Cardiac septum (tissue), 1 donor: ENCODE measurements at places on chromosomes 1 and 21.

GRCh38 chr1:234768569-234769283 is 158.7 kb upstream of the IRF2BP2 start:
- DNase-seq, result no peak

DNA sequence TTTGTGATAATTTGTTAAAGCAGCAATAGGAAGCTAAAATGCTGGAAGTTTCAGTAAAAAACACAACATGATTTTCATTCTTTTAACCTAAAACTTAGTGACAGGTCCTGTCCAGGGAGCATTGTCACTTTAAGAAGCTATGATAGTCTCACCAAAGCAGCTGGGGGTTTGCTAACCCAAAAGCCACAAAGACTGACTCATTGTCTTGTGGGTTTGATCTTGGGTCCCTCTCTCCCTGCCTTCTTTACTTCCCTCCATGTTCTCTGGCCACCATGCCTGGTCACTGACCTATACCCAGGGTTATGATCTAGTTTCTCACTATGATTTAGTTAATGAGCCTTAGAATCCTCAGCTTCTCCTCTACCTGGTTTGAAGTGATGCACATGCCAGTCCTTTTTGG is 213.5 kb upstream of the PTGFR start:
- no peak for DNase-seq

DNA sequence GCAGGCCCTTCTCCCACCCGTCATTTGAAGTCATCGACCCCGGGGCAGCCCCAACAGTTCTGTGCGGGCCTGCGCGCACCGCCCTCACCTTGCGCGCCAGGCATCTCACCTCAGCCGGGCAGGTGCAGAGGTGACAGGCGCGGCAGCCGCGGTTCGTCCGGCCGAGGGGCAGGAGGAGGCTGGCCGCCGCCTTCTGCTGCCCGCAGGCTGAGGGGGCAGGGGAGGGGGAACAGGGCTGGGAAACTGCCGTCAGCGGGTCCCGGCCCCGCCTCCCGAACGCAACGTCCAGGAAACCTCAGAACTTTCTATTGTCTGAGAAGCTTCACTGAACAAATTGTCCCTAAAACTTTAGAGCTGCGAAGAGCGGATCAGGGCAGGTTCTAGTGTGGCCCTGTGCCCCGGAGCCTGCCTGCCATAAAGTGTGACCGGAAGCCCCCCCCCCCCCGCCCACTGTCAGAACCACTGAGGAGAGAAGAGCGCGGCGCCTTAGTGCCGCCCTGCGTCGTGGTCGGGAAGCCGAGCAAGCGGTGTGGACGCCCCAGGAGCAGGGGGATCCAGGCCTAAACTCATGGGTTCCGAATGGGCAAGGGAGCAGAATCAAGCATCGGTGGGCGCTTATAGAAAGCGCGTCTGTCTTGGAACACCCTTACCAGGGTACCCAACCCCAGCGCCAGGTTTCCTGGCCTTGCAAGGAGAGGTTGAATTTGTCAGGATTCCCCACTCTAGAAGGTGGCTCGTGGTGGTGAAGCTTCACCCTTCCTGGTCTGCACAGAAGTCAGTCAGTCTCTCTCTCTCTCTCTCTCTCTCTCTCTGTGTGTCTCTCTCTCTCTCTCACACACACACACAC is 13.3 kb upstream of the TBX15 start:
- no peak for DNase-seq

DNA sequence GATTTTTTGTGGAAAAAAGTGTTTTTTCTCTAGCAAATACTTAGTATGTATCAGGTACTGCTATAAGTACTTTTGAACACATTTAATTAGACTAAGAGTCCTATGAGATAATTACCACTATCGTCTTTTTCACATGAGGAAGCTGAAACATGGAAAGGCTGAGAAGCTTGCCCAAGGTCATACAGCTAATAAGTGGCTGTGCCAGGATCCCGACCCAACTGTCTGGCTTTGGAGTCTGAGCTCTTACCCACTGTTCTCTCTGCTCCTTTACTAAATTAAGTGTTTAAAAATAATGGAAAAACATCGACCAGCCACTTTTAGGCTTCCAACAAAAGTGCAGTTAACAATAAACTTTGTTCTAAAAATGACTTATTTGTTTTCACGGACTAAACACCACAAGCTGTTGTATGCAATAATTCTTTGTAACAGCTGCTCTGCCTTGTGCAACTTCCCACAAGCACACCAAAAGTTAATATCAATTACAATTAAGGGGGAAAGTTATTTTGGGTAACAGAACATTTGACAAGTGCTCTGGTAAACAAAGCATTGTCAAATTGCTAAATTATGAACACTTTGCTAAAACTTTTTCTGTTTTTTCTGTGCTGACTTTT is 75.7 kb downstream of the CRB1 start:
- no peak for DNase-seq

DNA sequence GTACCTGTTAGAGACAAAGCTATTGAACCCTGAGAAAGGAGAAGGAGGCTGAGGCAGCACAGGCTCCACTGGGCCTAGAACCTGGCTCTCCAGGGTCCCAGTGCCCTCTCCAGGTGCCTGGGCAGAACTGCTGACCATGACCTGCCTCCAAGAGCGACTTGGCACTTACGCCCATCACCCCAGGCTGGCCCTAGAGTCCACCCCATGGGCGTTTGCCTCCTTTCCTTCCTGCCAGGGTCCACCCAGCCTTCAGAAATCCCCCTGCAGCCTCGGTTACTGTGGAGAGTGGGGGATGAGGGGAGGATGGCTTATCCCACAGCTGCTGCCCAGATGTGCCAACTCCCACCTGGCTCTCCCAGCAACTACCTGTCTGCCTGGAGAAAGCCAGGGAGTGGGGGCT is 14.7 kb upstream of the C1QA start:
- no peak for DNase-seq

DNA sequence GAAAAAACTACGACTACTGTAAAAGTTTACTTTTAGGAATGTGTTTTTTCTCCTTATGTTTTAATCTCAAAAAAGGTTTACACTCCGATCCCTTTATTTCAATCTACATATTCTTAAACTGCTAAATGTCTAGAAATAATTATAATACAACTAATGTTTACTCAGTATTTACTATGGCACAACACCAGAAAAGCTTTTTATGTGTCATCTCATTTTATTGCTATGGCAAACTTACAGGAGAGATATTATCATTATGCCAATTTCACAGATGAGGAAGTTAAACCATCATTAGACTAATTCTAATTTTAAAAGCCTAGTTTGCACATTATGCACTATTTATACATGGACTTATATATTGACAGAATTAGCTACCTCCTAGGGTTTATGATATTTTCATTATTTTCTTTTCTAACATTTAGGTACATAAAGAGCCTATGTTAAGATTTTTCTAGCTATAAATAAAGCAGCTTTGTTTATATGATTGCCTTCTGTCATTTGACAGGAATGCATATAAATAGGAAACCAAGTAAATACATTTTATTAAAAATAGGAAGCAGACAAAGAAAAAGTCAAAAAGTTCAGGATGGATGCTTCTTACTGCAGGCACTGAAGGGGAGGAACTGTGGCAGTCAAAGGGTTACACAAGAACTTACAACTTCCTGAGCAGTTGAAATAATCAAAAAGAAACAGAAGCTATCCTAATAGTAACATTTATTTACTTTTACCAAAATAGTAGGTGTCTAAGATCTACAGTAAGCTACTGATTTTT is 442.4 kb downstream of the LTN1 start:
- DNase-seq, result no peak

- DNase-seq, result no peak
Measured at GRCh38 chr1:24424207-24424606, 8.6 kb downstream of the NIPAL3 start.

DNA sequence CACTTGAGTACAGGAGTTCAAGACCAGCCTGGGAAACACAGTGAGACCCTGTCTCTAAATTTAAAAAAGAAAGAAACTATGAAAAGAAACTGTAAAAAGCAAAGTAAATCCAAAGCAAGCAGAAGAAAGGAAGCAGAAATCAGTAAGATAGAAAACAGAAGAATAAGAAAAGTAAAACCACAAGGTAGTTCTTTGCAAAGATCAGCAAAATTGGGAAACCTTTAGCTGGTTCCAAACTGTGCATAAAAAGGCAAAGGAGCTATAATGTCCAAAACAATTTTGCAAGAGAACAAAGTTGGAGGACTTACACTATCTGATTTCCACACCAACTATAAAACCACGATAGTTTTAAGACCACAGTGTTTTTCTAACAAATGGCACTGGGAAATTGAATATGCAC is 218.8 kb downstream of the RPS6KC1 start:
- DNase-seq, result no peak

DNA sequence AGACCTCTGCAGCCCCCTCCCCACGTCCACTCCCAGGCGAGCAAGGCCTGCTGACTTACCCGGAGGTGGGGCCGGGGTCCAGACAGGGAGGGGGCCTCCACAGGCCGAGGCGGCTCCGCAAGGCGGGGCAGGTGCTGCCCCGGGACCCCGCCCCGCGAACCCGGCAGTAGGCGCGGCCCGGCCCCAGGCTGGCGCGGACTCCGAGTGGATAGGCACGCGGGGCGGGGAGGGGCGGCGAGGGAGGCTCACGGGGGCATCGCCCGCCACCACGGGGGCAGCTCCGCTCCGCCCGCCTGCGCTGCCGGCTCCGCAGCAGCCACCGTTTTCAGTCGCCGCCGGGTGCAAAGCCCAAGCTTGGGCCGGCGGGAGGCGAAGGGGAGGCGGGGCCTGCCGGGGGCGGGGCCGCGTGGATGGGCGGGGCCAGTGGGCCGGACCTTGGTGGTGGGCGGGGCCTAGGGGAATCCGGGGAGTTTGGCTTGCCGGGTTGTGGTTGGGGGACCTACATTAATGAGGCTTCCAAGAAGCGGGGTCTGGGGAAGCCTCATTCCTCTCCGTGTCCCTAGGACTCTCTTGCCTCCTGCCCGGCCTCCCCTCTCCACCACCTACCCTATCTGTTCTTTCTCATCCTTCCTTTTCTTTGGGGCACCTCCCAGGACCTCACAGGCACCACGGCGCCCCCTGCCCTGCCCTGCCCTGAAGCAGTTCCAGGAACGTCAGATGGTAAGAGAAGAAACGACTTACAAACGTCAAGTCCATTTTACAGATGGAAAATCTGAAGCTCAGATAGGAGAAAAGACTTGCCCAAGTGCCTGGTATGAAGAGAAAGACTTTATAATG is at the start of gene RIMS3:
Gene RIMS3, minus strand, starts transcription at position 348 of the 837 bp plus-strand sequence. CDS start 23,757 bp downstream, outside the sequence.
- peak; percentile 93 for DNase-seq

DNA sequence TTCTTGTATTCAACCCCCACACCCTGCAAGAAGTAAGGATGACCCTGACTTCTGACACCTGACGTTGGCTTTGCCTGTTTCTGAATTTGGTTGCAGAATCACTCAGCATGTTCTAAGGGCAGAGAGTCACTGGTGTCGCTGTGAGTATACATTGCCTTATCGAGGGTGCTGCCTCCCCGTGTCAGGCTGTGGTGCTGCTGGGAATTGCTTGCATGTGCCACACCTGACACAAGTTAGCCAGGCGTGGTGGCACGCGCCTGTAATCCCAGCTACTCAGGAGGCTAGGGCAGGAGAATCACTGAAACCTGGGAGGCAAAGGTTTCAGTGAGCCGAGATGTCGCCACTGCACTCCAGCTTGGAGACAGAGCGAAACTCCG is 45.9 kb downstream of the WDR4 start:
- DNase-seq, result no peak

DNA sequence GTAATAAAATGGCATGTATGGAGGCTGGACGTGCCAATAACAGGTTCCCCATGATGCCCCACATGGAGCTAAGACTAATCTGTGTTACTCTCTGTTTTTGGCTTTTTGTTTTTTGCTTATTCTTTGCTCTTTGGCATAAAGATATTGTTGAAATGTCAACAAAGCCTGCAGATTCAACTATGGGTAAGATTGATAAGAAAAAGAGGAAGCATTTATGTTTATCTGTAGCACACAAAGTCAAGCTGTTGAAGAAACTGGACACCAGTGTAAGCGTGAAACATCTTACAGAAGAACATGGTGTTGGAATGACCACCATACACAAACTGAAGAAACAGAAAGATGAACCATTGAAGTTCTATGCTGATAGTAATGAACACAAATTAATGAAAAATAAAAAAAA is 402.7 kb downstream of the LTN1 start:
- no peak for DNase-seq

- no peak for DNase-seq
Measured at GRCh38 chr1:94550800-94551241, 9.3 kb upstream of the F3 start.

DNA sequence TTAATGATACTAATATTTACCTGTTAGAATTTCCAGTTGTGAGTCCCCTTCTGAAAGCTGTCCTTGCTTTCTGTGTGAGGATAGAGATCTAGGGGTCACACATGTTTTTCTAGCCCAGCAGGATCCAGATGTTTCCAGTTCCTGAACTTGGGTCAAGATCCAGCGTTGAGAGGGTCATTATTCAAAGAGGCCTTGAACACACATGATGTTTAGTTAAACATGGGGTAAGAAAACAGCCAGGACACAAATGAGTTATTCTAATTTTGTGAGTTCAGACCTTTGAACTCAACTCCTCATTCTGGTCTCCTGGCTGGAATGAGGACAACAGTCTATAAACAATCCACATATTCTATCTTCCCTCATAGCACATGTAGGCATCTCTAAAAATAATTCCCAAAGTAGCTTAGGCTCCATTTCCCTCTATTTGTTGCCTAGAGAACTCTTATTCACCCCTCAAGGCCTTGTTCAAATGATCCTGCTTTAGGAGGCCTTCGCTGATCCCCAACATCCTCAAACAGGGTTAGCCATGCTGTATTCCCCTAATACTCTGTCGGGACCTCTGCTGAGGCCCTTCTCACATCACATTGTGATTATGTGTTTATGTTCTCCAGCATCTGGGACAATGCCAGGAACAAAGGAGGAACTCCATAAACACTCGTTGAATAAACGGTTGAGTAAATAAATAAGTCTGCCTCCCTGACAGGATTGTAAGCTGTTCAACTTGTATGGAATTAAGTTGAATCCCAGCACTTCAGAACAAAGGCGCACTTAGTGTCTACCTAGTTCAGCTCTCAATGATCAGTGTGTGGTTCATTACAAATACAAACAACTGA is 15.0 kb upstream of the KCNN3 start:
- DNase-seq, result peak; percentile 17

- no peak for DNase-seq
Measured at GRCh38 chr1:180213401-180214170, 16.5 kb upstream of the LHX4 start.

DNA sequence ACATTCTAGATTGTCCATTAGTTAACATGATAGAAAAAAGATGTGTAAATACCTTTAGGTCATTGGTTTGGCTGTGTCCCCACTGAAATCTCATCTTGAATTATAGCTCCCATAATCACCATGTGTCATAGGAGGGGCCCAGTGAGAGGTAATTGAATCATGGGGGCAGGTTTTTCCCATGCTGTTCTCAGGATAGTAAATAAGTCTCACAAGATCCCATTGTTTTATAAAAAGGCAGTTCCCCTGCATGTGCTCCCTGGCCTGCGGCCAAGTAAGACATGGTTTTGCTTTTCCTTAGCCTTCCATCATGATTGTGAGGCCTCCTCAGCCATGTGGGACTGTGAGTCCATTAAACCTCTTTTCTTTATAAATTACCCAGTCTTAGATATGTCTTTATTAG is 32.5 kb upstream of the SLC44A5 start:
- DNase-seq, result no peak

DNA sequence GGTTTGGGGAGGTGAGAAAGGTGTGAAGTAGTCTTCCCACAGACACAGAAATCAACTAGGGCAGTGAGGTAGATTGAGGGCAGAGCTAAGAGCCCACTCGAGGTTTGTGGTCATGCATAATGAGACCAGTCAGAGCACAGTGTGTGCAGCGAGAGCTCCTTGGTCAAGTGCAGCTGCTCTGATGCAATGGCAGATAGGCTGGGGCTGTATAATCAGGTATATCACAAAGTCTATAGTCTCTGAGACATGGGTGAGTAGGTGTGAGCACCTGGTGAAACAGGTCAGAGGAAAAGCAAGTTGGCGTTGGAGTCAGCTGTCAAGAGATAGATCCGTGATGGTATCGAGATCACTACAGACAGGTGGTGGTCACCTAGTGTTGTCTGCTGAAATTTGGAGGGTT is 17.6 kb downstream of the DSCAM start:
- DNase-seq, result no peak
